ENCODE measurements at places on chromosomes 6 and 20. TPM values are rescaled to one million over a fixed set of nuclear protein-coding genes. Genes with fewer than 3 reads are reported as not detected.

Gene PROKR2
- not detected for total RNA-seq

DNA sequence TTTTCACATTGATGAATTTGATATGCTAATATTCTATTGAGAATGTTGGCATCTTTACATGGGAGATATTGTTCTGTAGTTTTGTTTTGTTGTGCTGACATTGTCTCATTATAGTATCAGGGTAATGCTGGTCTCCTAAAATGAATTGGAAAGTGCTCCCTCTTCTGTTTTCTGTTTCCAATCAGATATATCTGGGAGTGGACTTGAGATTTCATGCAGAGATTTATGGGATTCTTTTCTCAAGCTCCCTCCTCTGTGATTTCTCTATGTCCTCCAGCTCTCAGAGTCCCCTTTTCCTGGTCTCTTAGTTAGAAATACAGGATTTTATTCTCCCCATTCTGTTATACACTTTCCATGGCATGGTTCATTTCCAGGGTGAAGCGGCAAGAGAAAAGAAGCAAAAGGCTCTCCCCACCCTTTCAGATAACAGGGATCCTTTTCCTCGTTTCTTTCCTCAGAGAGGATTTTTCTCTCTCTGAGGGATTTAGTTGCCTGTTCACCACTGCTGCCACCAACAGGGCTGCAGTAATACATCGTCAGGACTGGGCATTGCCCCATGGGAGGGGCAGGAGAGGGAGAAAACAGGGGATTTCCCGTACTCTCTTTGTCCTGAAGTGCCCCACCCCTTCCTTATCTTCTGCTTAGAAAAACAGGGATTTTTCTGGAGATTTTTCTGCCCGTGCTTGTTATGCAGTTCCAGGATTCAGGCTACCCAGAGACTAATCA, 59.3 kb upstream of the STMND1 start:
- H3K36me3 ChIP-seq, result no peaks in the 10 kb centered on the region
- H3K27ac ChIP-seq, result no peak overlapping the region
- DNase-seq, result no peak

DNA sequence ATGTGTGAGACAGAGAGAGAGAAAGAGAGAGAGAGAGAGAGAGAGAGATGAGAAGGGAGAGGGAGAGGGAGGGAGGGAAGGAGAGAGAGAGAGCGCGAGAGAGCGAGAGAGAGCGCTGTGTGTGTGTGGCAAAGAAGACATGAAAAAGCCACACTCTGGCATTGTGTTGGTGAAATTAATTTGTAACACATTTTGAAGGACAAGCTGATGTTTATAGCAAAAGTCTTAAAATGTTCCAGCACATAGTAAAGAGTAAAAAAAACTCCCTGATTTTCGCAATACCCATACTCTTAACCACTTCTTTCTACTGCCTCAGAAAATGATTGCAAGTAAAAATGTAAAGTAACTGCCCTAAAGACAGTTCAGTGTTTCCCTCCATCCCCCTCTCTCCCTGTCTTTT, 56.7 kb downstream of the SLC22A1 start:
- H3K4me3 ChIP-seq, result no peak overlapping the region
- H3K27ac ChIP-seq, result no peak overlapping the region
- no peak for DNase-seq
- H3K4me1 ChIP-seq, result no peaks in the 10 kb centered on the region
- H3K36me3 ChIP-seq, result no peaks in the 10 kb centered on the region
- no peaks in the 10 kb centered on the region for H3K27me3 ChIP-seq

- H3K4me3 ChIP-seq, result peak overlapping the region; percentile 88
- no peaks in the 10 kb centered on the region for H3K36me3 ChIP-seq
- DNase-seq, result no peak
- H3K27me3 ChIP-seq, result no peaks in the 10 kb centered on the region
- H3K4me1 ChIP-seq, result peaks cover 6% of the 10 kb centered on the region
Observed at GRCh38 chr6:152981989-152982903, 595 bp downstream of the FBXO5 start.

Data from GM12878 (cell line).